Neural crest cell (in vitro differentiated cells): ENCODE measurements at places on chromosomes 6 and 20.

DNA sequence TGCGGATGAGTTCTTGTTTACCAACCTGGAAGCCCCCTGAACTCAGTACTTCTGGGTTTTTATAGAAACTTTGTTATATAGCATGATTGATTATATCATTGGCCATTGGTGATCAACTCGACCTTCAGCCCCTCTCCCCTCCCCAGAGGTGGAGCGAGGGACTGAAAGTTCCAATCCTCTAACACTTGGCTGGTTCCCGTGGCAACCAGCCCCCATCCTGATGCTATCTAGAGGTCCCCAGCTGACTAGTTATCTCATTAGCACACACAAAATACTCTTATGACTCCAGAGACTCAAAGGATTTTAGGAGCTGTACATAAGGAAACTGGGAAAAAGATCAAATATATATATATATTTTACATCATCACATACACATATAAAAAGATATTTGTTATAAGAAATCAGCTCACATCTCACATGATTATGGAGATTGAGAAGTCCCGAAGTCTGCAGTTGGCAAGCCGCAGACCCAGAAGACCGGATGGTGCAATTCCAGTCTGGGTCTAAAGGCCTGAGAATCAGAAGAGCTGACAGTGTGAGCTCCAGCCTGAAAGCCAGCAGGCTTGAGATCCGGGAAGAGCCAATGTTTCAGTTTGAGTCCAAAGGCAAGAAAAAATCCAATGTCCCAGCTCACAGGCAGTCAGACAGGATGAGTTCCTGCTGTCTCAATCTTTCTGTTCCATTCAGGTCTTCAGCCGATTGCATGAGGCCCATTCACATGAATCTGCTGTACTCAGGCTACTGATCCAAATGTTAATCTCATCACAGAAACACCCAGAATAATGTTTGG, 179.3 kb upstream of the DTNBP1 start:
- DNase-seq: no peak

DNA sequence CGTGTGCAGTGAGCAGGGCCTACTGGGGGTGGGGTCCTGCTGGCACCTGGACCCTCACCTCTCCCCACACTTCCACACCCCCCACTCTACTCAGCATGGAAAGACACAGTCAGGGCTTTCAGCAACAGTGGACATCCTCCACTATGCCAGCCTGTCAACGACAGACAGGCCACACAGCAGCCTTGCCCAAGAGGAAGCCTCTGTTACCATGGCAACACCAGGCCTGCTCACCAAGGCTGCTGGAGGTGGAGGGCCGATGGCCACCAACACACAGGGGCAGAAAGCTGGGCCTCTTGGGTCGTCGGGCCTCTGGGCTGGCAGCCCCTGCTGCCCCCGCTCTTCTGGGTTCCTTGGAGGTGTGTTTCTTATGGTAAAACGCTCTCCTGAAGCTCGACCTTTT, 13.6 kb downstream of the BNIP5 start:
- DNase-seq: peak; percentile 28

DNA sequence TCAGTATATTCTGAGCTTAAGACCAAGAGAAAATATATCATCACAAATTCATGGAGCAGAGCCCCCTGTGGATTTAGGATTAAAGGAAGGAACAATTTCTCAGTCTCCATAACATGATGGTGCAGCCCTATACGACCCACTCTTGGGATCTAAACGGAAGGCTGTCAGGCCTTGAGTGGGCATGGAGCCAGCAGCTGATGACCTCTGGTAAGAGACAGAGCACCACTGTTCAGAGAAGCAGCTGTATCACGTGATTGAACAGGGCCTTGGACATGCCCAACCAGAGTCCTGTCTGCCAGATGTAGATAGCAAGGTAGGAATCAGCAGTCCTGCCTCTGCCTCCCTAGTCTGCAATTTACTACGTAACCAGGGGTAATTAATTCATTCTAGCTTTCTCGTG, 259.4 kb upstream of the POU3F2 start:
- no peak for DNase-seq

DNA sequence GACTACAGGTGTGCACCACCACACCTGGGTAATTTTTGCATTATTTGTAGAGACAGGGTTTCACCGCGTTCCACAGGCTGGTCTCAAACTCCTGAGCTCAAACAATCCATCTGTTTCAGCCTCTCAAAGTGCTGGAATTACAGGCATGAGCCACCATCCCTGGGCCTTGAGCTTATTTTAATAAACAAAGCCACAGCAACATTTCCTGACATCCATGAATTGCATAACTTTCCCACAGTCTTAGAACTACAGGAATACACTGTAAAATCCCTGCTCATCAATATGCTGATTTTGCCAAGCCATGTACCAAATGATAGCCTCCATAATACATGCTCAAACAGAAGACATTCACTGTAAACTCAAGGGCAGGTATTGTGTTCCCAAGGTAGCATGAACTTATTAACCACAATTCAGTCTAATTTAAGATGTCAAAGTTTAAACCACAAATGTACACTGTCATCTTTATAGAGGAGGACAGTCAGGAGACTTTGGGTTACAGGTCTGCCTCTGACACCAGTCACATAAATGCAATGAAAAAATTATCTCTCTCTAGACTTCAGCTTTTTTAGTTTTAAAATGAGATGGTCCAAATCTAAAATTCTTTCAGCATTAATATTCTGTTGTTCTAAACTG, 40.0 kb downstream of the NUDT3 start:
- no peak for DNase-seq

DNA sequence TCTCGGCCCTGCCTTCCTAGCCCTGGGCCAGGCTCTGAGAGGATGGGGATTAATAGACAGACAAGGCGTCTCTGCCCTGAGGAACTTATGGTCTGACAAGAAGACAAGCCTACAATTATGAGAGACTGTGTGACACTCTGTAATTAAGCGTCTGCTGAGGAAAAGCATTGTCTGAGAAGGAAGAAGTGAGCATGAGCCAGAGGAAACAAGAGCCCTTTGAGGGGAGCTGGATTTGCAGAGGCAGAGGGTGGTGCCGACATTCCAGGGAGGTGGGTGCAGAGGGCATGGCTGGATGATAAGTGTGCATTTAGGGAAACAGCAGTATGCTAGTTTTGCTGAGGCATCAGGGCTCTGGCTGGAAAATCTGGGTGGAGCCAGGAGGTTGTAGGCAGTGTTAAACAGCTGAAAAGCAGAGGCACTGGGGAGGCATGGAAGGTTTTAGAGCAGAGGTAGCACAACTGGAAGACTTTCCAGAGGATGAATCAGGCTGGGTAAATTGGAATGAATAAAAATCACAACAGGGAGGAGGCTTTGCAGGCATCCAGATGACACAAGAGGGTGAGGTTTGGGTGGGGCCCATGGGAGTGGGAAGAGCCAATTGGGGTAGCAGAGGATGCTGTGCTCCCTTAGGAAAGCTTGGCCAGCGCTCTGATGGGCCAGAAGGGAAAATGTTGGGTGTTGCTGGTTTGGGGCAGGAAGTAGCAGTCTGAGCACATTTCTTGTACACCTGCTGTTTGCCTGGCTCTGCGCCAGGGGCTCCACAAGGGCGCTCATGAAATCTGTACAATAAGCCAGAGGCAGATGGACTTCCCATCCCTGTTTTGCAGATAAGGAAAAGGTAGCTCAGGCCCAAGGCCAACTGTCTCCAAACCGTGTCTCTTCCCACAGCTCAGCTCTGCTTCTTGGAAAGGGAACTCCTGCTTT, 74.0 kb upstream of the MYL9 start:
- DNase-seq: no peak

- DNase-seq: no peak
These were observed 185.1 kb downstream of the COL19A1 start for GRCh38 chr6:70051197-70052124.

GRCh38 chr20:53001498-53002301, 29.5 kb downstream of the TSHZ2 start:
- DNase-seq: no peak

DNA sequence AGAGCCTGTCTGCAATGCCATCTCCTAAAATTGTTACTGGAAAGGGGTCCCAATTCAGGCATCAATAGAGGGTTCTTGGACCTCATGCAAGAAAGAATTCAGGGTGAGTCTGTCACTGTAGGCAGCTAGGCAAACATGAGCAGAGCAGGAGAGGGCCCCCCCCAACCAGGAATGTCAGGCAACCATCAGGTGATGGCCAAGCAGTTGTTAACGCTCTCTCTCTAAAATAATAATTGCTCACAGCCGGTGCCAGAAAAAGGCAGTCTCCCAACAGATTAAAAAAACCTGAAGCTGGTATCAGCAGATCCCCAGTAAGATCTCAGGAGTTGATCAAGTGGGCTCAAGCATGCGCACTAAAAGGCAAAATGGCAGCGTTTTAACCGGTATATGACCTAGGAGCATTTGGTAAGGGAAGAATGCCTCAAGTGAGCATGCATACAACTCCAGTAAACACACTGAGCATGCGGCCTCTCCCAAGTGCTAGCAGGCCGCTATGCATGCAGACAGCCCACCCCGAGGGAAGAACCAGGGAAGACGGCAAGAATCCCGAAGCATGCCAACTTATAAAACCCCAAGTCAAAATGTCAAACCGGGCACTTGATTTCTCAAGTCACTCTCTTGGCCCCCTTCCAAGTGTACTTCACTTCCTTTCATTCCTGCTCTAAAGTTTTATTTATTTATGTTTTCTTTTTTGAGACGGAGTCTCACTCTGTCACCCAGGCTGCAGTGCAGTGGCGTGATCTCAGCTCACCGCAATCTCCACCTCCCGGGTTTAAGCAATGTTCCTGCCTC, 44.0 kb upstream of the RNGTT start:
- DNase-seq: no peak

DNA sequence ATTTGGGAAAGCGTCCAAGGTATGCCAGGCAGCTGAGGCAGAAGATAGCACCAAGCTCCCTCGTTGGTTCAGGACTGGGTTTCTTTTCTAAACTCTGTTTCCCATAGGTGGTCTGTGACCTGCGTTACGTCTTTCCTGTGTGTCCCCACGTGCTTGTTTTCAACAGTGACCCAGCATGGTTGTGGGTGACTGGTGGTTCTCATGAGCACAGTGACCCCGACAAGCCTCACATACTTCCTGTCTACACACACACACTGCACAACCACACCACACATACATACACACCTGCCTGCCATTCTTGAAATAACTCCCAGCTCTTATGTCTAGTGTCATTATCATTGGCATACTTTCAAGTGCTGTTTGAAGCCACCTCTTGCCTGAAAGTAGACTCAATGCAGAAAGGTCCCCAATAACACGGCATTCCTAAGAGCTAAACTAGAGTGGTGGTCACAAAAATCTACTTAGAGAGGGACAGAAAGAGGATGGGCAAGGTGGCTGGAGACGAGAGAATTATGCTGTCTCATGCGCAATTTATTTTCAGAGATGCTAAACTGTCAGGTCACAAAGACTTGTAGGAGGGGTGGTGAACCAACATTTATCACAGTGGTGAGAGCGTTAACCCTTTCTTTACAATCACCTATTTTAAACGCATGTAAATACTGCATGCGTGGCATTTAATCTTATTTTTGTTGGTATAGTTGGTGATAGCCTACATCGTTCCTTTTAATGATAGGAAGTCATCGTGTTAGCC, 66.7 kb downstream of the GCNT2 start:
- DNase-seq: no peak

GRCh38 chr6:36357872-36358225, 21.2 kb upstream of the BNIP5 start:
- no peak for DNase-seq

DNA sequence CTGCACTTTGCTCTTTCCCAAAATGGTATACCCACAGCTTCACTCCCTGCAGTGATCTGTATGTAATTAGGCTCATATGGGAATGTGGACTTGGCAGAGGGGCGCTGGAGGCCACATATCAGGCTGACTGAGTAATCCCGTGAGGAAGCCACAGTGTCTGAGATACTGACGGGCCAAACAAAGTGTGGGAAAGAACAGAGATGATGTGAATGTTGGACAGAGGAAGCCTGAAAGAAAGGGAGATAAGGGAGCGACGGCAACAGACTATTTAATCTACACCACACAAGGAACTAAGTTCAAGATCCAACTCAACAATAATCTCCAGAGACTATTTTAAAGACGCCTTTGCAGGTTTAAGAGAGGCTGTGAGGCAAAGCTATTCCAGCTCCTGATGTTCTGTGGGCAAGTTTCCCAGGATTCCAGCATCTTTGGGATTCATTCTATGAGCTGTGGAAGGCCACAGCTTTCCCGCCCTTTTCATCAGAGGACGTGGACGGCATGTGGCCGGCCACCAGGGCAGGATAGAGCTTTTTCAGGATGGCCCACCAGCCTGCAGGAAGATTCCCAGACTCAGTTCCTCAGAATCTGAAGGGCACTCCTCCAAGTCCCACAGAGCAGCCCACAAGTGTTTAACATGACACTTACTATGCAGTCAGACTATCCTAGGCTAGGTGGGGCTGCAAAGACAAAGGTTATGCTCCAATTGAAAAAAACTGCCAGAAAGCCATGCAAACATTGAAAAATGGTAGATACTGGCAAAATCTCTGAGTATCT, 237.5 kb downstream of the ATXN1 start:
- no peak for DNase-seq

- DNase-seq: no peak
These were observed 218.3 kb downstream of the ALDH8A1 start for GRCh38 chr6:134731615-134732014.
